ENCODE measurements at places on chromosomes 12 and 14. TPM values are rescaled to one million over a fixed set of nuclear protein-coding genes. Genes with fewer than 3 reads are reported as not detected.

The FLVCR2 gene
- total RNA-seq = 0.19 TPM

The MDM2 gene
- 106 TPM for total RNA-seq

The STYK1 gene
- total RNA-seq = 0.87 TPM

The IGF1 gene
- not detected for total RNA-seq

The SLC6A12 gene
- 0.85 TPM for total RNA-seq

The CCDC91 gene
- total RNA-seq = 30.9 TPM

The COCH gene
- 5.4 TPM for total RNA-seq

The GLRX5 gene
- total RNA-seq = 28.8 TPM

The KRT77 gene
- total RNA-seq = not detected

The GLIPR1L1 gene
- total RNA-seq = not detected

The SYNE3 gene
- 6.8 TPM for total RNA-seq

The NPAS3 gene
- 0.57 TPM for total RNA-seq

The UNG gene
- 91.1 TPM for total RNA-seq

The SLC6A13 gene
- total RNA-seq = not detected

The DEPDC4 gene
- total RNA-seq = 0.66 TPM

The ERBB3 gene
- total RNA-seq = 156 TPM

The TMEM30B gene
- not detected for total RNA-seq

The RND1 gene
- total RNA-seq = 0.48 TPM

The PAPLN gene
- 4.2 TPM for total RNA-seq

The TDRD9 gene
- total RNA-seq = not detected

The SMIM41 gene
- total RNA-seq = 0.72 TPM

The MIP gene
- not detected for total RNA-seq

The NRXN3 gene
- total RNA-seq = 0.21 TPM

The CLEC4D gene
- not detected for total RNA-seq

The ASCL1 gene
- not detected for total RNA-seq

The LRRC23 gene
- 12.7 TPM for total RNA-seq

All from A375 (cell line).